ENCODE measurements at places on chromosomes 5 and 9.

DNA sequence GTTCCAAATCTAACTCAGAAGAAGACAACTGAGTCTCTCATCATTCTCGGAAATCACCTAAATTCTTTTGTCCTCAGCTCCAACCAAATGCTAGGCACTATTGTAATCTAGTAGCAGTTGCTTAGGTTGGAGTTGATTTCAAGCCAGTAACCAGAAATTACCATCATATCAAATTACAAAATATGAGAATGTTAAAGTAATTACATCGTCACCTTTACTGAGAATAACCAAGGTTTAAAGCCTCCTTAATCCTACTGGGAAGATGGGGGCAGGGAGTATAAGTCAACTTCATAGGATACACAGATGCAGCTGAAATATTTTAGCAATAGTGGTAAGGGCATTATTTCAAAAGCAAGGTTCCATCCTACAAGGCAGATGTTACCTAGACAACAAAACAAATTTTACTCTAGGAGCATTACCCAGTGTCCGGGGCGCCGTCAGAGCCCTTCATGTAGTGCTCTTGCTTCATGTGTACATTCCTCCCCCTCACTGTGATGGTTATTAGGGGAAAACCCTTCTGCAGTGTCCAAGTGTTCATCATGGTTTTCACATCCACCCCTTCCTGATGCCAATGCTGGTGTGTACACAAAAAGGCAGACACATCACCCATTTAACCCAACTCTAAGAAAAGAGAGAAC lies 19.5 kb downstream of the ERAP1 start:
- DNase-seq = no peak

- DNase-seq = no peak
Measured at GRCh38 chr5:37738865-37739488, 100.9 kb downstream of the GDNF start.

GRCh38 chr5:111158105-111158744 lies 66.0 kb upstream of the CAMK4 start:
- DNase-seq = no peak

DNA sequence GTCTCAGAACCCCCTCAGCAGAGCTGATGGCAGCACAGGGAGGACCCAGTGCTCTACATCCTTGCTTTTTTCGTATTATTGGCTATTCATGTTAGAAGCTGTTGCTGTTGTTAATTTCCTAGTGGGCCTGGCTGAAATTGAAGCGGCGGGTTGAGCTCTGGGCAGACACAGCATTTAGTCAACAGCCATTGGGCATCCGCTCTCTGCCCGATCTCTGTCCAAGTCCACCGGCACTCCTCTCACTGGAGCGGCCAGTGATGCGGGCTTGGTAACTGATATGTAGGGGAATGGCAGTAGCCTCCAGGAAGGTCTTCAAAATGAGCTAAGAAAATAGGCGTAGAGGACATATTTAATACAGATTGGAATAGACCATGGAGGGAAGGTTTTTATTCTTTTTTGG lies 1.3 kb upstream of the GARNL3 start:
- no peak for DNase-seq

DNA sequence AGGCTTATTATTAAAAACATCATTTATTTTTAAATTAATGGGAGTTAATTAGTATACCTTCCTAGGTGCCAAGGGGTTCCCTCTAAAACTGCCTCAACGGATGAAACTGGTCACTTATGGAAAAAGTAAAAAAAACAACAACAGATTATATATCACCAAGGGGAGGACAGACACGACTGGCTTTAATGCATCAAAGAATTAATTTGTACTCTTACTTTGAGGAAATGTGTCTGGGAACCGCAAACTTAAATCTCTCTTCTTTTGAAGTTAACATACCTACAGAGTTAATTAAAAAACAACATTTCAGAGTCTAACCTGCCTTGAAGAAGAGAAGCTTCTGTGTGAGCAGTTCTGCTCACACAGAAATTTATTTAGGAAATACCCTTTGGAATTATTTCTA lies 354.6 kb downstream of the LRRC70 start:
- DNase-seq = no peak

- no peak for DNase-seq
Measured at GRCh38 chr5:171436804-171437285, 17.4 kb downstream of the FGF18 start.

- DNase-seq = no peak
Measured at GRCh38 chr9:93187047-93187446, 3.1 kb downstream of the WNK2 start.

GRCh38 chr9:101569741-101570501 lies 24.8 kb downstream of the PPP3R2 start:
- no peak for DNase-seq

DNA sequence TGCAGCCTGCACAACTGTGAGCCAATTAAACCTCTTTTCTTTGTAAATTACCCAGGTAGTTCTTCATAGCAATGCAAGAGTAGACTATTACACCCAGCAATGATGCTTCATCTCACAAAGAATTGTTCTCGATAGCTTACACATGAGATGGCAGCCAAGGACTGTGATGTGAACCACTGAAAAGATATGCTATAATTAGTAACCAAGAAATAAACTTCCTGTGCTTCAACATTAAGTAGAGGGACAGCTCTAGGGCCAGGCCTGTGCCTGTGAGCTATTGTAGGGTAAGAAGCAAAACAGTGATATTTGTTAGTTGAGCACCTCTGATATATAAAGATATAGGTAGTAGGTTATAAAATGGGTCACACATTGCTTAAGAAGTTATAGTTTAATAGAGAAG lies 41.8 kb upstream of the DPYSL3 start:
- no peak for DNase-seq

DNA sequence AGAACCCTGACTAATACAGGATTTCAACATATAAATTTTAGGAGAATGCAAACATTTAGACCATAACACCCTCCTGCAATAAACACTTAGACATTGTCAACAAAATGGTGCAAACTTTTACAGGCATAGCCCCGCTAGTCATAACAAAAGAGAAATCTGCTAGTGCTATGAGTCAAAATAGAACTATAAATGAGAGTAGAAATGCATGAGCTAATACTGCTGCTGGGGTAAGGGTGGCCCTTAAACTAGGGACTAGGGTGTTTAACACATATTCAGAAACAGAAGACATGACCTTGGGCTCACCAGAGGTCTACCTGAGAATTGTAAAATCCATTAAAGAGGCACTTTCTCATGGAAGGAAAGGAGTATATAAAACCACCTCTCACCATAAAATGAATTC lies 131.6 kb downstream of the TLR4 start:
- no peak for DNase-seq

DNA sequence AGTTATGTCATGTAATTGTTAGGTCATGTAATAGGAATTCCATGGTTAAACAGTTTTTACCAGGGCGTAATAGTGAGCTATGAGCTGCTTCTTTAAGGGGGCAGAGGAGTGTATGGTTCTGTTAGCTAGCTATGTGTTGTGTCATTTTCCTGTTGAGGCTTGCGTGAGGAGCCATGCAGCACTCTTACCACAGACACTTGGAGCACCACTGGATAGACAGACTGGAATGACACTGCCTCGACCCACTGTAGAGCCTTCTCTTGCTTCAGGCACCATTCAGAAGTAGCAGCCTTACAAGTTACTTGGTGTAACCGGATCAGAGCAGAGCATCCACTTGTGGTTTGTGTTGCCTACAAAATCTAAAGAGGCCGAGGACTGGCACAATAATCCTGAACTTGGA lies 28.3 kb upstream of the STOM start:
- DNase-seq = no peak

DNA sequence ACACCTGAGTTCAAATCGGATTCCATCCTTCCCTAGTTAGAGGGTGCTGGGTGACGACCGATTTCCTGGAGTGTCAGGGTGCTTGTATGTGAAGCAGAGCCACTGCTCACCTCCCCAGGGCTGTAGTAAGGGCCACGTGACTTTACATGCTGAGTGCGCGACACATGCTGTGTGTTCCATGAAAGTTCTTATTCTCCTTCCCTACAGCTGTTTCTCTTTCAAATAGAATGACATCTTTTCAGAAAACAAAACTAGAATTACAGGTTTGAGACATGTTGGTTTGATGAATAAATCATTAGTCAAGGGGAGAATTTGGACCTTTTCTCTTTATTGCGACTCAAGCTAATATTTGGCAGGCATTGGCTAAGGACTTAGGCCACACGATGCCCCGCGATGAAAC lies 113.1 kb downstream of the JMY start:
- DNase-seq = no peak

GRCh38 chr5:93252165-93252564 lies 328.9 kb downstream of the NR2F1-AS1 start:
- DNase-seq = no peak

DNA sequence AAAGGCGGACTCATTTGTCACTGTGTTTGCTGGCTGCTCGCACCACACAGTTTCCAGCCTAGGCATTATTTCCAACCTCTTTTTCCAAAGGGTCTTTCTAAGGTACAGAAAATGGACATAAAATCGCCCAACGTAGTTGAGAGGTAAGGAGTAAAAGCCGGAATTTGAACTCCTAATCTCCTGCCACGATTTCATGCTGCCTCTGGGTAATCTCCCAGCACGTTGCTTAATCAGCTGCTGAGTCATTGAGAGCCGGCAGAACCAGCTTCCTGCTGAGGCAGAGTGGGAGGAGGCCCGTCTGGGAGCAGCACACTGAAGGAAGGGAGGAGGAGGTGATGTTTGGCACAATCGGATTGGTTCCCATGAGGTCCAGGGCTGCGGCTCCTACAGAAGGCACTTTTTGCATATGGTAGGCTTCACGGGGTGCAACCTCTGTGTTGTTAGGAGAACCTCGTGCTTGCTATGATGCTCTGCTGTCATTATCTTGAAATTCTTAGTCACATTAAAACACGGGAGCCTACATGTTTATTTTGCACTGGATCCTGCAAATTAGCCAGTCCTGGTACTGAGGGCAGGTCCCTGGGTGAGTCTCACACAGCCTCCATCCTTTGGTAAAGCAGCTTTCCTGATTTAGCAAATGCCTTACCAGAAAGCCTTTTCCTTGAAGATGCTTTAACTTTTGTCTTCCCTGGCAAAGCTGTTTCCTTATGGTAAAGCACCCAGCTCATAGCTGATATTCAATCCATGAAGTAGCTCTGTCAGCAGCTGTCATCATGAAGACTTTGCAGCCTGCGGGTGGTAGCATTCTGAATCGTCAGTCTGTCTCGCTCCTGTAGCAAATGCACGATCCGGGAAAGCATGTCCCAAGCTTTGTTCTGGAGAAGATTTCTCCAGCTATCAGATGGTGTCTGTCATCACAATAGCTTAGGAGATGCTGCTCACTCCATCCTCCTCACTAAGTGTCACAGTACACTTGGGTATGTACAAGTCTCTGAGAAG lies 191.6 kb upstream of the MSX2 start:
- no peak for DNase-seq
